M059J (cell line): ENCODE measurements at places on chromosomes 6 and 20. TPM values are rescaled to one million over a fixed set of nuclear protein-coding genes. Genes with fewer than 3 reads are reported as not detected.

Gene PNPLA1
- 0.05 and 0.27 TPM in 2 replicates for total RNA-seq

Gene FAM120B
- total RNA-seq = 6.9 and 16.1 TPM in 2 replicates

Gene RAET1L
- 0.42 TPM in 1 of 2 replicates, not detected in the other for total RNA-seq

Gene DPPA5
- not detected in 2 replicates for total RNA-seq

Gene ADGB
- not detected in 2 replicates for total RNA-seq

Gene GMEB2
- total RNA-seq = 9.6 and 19.6 TPM in 2 replicates

Gene JAG1
- 10.9 and 14.8 TPM in 2 replicates for total RNA-seq

Gene UST
- 11.3 and 14.4 TPM in 2 replicates for total RNA-seq
